HS-5 (cell line): ENCODE measurements at places on chromosomes 7 and 10.

- DNase-seq = no peak
These were observed 137.5 kb upstream of the WDR11 start for GRCh38 chr10:120713573-120714205.

GRCh38 chr7:134374291-134374690 lies 57.6 kb upstream of the SLC35B4 start:
- no peak for DNase-seq

- no peak for DNase-seq
These were observed 312.8 kb downstream of the LRMDA start for GRCh38 chr10:75744261-75744660.

- DNase-seq = peak; percentile 48
These were observed 20.5 kb downstream of the STRA8 start for GRCh38 chr7:135253851-135254771.

- DNase-seq = no peak
These were observed 21.7 kb downstream of the GTF2IRD1 start for GRCh38 chr7:74475243-74475986.

GRCh38 chr10:47113907-47114500 lies 186.0 kb upstream of the GDF10 start:
- no peak for DNase-seq

GRCh38 chr7:70867513-70867912 lies 264.4 kb upstream of the GALNT17 start:
- DNase-seq = no peak

- DNase-seq = no peak
These were observed 289.7 kb downstream of the KLF6 start for GRCh38 chr10:3495281-3495680.

- no peak for DNase-seq
These were observed 62.9 kb upstream of the TRIM8 start for GRCh38 chr10:102581401-102581800.

DNA sequence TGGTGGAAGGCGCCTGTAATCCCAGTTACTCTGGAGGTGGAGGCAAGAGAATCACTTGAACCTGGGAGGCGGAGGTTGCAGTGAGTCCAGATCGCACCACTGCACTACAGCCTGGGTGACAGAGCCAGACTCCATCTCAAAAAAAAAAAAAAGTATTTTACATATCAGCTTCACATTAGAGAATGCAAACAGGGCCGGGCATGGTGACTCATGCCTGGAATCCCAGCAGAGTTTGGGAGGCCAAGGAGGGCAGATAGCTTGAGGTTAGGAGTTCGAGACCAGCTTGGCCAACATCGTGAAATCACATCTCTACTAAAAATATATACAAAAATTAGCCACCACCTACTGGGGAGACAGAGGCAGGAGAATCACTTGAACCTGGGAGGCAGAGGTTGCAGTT lies 31.6 kb downstream of the USP54 start:
- DNase-seq = no peak

- no peak for DNase-seq
These were observed 129.4 kb upstream of the ZNF746 start for GRCh38 chr7:149626972-149627371.

DNA sequence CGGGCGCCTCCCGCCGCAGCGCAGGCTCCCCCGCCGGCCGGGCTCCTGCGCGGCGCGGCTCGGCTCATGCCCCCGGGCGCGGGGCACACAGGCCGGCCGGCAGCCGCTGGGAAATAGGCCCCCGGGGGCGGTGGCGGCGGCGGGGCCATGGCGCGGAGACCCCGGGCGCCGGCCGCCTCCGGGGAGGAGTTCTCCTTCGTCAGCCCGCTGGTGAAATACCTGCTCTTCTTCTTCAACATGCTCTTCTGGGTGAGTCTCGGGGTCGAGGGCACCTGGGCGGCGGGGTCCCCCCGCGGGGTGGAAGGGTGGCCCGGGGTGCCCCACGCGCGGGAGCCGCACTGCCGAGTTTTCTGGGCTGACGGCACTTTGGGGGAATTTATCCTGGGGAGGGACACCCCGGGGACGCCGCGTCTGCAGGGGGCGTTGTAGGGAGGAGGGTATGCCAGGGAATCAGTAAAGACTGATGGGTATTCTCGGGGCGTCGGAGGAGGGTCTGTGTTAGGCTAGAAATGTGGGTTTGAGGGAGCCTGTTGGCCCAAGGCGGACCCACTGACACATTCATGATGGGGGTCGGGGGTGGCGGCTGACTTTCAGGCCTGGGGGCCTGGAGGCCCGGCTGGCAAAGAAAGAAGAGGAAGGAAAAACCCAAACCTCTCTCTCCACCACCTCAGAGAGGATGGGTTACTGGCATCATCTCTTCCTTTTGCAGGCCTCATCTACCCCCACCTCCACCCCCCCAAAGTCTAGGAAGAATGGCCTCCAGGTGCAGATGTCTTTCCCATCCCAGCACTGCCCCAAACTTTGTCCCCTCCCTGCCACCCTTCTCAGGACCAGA lies 544 bp downstream of the TSPAN33 start:
- no peak for DNase-seq

DNA sequence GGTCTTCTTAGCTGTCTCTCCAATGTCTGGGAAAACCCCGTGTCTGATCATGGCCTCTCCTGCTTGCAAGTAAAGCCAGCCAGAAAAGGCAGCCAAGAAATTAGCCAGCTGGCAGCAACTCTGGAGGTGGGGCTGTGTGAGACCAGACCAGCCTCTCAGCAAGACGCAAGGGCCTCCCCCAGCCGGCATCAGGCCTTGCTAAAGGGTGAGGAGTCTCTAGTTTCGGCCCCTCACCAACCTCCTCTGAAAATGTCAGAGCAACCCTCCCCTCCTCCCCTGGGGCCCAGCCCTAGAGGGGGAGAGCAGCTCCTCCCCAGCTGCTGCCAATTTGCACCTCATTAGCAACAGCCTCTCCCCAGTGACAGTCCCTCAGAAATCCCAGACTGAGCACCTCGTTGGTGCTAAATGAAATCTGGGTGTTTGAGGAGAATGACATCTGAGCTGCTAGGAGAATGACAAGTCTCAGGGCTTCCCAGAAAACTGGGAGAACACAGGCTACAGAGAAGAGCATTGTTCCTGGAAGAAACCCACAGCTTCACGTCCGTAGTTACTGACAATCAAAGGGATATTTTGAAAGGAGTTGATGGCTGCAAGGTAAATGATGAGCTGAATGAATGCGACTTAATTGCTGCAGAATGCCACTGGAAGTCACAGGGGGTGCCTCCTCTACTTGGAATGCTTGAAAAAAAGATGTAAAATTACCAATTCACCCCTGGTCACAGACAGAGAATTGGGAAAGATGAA lies 25.9 kb downstream of the DGKI start:
- DNase-seq = no peak

DNA sequence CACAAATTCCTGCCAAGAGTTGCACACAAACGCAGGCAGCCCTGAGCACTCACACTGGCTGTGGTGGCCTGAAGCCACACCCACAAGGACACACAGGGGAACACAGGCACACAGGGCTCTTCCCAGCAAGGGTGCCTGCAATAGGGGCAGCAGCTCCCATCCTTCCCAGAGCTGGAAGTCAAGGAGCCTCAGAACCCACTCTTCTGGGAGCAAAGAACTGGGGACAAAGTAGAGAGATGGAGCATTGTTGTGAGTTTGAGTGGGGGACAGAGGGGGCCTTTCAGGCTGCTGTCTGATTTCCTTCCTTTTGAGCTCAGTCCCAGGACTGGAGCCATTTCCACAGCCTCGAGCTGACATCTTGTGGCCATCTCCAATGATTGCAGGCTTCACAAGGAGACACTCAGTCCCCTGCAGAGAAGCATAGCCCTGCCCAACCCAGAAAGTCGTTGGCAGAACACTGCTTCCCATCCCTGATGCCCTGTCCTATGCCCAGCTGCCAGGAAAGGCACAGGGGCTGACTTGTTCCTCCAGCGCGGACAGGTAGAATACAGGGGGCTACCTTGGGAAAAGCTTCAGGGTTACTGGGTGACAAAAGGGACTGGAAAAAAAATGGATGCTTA lies 34.4 kb upstream of the SLF2 start:
- DNase-seq = peak; percentile 35

DNA sequence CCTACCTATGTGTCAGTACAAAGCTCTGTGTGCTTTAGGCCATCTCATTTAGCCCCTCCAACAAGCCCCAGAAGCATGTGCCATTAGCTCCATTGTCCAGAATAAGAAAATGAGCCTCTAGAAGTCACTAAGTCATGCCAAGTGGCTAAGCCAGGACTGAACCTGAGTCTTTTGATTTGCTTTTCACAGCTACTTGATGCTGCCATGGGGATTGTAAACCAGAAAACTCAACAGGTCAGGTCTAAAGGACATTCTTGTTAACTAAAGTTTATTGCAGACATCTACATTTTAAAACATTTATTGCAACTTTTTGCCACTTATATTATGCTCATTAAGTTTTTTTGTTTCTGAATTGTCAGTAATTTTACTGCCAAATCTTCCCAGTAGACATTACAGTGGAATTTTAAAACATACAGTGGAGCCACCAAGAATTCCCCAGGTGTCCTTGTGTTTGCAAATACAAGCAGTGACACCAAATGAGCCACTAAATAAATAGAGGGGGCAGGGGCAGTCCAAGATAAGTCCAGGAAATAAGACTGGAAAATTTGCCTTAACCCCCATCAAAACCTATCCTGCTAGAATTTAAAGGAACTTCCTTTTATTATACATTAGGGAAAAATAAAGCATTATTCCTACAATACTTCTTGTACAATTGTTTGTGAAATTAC lies 115.9 kb downstream of the RAPGEF5 start:
- DNase-seq = no peak

- no peak for DNase-seq
These were observed 176.5 kb upstream of the INHBA start for GRCh38 chr7:41879403-41879802.

DNA sequence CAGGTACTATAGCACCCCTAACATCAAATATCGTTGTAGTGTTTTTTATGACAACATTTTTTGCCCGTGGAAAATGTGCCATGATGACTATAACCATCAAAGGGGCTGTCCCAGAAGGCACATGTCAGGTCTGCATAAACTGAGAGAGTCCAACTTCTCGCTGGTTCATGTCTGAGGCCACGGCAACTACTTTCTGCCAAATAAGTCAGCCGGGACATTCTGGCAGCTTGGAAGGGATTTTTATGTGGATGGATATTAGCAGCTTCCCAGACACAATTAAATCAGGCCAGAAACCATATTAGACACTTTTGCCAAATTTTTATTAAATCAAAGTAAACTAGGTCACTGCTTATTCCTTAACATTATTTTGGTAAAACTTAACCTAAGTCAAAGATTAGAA lies 477.4 kb upstream of the FZD8 start:
- no peak for DNase-seq

DNA sequence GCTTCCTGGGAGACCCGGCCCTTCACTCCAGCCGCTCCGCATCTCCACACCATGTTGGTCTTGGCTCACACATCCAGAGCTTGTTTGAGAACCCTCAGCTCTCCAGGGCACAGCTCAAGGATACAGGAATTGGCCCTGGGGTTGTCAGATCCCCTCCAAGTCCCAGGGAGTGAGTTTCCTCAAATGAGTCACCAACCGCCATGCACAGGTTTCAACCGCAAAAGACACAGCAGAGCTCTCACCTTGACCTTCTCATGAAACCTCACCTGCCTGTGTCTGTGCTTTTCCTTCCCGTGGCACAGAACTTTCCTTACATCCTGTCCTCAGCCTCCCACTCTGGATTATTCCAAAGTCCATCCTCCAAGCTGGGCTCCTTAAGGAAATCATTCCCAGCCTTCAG lies 20.6 kb downstream of the AZGP1 start:
- DNase-seq = no peak

DNA sequence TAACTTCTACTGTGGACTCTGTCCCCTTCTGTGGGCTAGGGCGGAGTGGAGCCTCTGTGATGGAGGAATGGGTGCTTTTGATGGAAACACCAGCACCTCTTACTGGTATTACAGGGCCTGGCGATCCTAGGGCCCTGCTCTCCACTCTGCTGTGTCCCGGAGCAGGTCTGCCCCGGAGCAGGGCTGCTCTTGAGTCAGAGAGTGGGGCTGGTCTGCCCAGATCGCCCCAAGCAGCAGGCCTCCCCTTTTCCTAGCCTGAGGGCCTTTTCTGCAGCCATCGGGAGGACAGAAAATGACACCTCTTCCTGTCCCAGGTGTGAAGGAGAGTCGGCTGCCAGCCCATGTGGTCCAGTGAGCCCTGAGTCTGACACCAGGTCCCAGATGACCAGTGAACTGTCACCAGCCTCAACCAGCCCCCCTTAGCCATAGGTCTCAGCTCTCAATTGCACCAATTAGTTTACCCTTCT lies 1.4 kb downstream of the ZNF282 start:
- no peak for DNase-seq

DNA sequence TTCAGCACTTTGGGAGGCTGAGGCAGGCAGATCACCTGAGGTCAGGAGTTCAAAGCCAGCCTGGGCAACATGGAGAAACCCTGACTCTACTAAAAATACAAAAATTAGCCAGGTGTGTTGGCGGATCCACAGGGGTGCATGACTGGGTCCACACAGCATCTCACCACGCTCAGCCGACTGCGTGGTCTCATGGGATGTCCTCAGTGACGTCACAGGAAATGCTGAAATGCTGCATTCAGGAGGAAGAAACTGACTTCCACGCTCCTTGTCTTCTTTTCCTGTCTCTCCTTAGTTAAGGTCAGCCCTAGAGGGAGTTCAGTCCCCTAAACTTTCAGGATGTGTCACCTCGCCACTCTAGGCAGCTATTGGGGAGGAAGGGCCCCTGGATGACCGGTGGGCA lies 42.9 kb downstream of the XRCC2 start:
- no peak for DNase-seq

DNA sequence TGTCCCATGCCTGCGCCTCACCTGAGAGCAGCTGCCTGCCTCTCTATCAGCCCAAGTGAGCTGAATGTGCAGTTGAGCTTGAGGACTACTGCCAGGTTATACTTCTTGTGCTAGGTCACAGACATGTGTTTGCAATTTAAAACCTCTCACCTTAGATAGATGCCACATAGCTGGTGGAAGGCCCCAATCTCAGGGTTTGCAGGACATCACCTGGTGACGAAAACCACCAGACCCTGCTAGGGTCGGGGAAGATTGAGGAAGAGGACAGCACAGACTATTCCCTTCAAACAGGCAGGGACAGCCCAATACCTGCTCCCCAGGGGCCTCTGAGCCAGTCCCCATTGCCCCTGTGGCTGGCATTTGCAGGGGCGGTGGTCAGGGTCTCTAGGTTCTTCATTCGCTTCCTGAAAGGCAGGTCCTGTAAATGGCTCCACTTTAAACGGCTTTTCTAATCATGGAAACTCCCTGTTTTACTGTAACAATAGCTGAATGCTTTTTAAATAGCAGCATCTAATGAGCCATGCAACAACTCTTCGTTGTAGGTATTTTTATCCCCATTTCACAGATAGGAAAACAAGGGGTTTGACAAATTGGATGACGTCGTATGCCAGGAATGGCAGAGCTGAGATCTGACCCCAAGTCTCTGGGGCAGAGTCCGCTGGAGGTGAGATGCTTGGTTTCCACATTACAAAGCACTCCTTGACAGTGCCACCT lies 80.1 kb downstream of the EMX2 start:
- DNase-seq = no peak

GRCh38 chr10:12564173-12564572 lies 214.8 kb downstream of the CAMK1D start:
- no peak for DNase-seq

- DNase-seq = no peak
These were observed 70.1 kb downstream of the VPS41 start for GRCh38 chr7:38838725-38839385.
